ENCODE measurements at places on chromosomes 4 and X. TPM values are rescaled to one million over a fixed set of nuclear protein-coding genes. Genes with fewer than 3 reads are reported as not detected.

Gene TMPRSS11A
- not detected for total RNA-seq

Gene CCKAR
- not detected for total RNA-seq

Gene PAGE4
- total RNA-seq, result not detected

Gene SPARCL1
- not detected for total RNA-seq

Gene OPHN1
- 2.1 TPM for total RNA-seq

Gene ADH7
- total RNA-seq, result not detected

Gene AMOT
- not detected for total RNA-seq

Gene GALNTL6
- 0.17 TPM for total RNA-seq

Gene ANXA3
- 60.1 TPM for total RNA-seq

Gene ADH1A
- total RNA-seq, result not detected

Gene IL2
- not detected for total RNA-seq

Gene DCAF8L2
- not detected for total RNA-seq

Gene YY2
- total RNA-seq, result 1.9 TPM

Gene MAGEB10
- not detected for total RNA-seq

Gene SYTL5
- total RNA-seq, result 0.34 TPM

Gene PDCL2
- not detected for total RNA-seq

Gene TBC1D9
- 6.6 TPM for total RNA-seq

Gene FHIP1A
- total RNA-seq, result 0.84 TPM

Gene GRIA2
- not detected for total RNA-seq

Gene TBC1D19
- 4.7 TPM for total RNA-seq

Gene EGFL6
- not detected for total RNA-seq

Gene C4orf33
- 7.3 TPM for total RNA-seq

Gene PRRG1
- 4.0 TPM for total RNA-seq

Gene TRPC5OS
- not detected for total RNA-seq

Gene SPINK2
- not detected for total RNA-seq

Gene EIF1AX
- total RNA-seq, result 95.3 TPM

Gene TNIP3
- 0.12 TPM for total RNA-seq

Gene PAGE1
- total RNA-seq, result not detected

Gene DAPP1
- not detected for total RNA-seq

Gene ADAM29
- total RNA-seq, result not detected

Gene CCDC158
- not detected for total RNA-seq

Gene AFF1
- total RNA-seq, result 12.6 TPM

Gene GCNA
- 1.7 TPM for total RNA-seq

Gene GPAT3
- total RNA-seq, result 31.2 TPM

Gene CEP135
- 5.5 TPM for total RNA-seq

Gene CSAG2
- total RNA-seq, result not detected

Gene GABRQ
- total RNA-seq, result 0.17 TPM

Gene UGT2B11
- total RNA-seq, result not detected

Gene SHISA3
- total RNA-seq, result not detected

Gene HPGDS
- total RNA-seq, result not detected

Gene ZNF141
- total RNA-seq, result 2.2 TPM

Gene LRP2BP
- 0.14 TPM for total RNA-seq

Gene CT45A5
- not detected for total RNA-seq
